ENCODE measurements at places on chromosomes 11 and 22. TPM values are rescaled to one million over a fixed set of nuclear protein-coding genes. Genes with fewer than 3 reads are reported as not detected.
A peak's percentile ranks its signal among the peaks of the same experiment; 100 is the strongest.

IGSF9B gene
- 0.64 TPM for total RNA-seq

GRCh38 chr11:112525844-112526590 is 265.4 kb upstream of the PLET1 start:
- peak; percentile 53 for DNase-seq

- DNase-seq: no peak
These were observed 953.4 kb downstream of the DLG2 start for GRCh38 chr11:84673753-84674152.

- no peak for DNase-seq
These were observed 120.6 kb downstream of the MICAL3 start for GRCh38 chr22:17903564-17904295.

DNA sequence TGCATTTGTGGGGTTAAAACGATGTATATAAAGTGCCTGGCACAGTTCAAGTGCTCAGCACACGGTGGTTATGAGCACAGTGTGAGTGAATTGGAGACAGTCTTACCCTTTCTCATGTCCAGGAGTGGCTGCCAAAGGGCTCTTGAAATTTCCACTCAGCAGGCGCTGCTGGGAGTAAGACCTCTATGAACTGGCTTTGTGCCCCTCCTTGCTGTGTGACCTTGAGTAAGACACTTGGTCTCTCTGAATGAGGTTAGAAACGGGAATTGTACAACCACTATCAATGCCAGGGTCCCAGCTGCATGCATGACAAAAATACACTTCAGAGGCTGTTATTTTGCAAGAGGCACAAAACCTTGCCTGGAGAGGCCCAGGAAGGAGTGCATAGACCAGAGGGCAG is 86.6 kb downstream of the TSPAN18 start:
- no peak for DNase-seq

ZNF280B gene
- total RNA-seq: 1.7 TPM

OR5D16 gene
- total RNA-seq: not detected

MUC15 gene
- total RNA-seq: not detected
